Activated naive CD8-positive, alpha-beta T cell treated with anti-CD3 and anti-CD28 coated beads, Interleukin-2, amount 10 ng/mL, durations not matched to agents 7 days and 5 days (primary cell): ENCODE measurements at places on chromosomes 16 and 17. TPM values are rescaled to one million over a fixed set of nuclear protein-coding genes. Genes with fewer than 3 reads are reported as not detected.

Gene NOD2
- 3.5 TPM for total RNA-seq

Gene SPN
- 263 TPM for total RNA-seq

Gene KRTAP9-8
- total RNA-seq = not detected

Gene CCDC200
- not detected for total RNA-seq

- H3K27me3 ChIP-seq = peaks cover 4% of the 10 kb centered on the region
- peak overlapping the region; percentile 56 for H3K27ac ChIP-seq
- H3K4me1 ChIP-seq = peaks cover 1% of the 10 kb centered on the region
- no peak for DNase-seq
- H3K4me3 ChIP-seq = no peak overlapping the region
Observed at GRCh38 chr17:41957031-41957868, 9.3 kb upstream of the CNP start.

DNA sequence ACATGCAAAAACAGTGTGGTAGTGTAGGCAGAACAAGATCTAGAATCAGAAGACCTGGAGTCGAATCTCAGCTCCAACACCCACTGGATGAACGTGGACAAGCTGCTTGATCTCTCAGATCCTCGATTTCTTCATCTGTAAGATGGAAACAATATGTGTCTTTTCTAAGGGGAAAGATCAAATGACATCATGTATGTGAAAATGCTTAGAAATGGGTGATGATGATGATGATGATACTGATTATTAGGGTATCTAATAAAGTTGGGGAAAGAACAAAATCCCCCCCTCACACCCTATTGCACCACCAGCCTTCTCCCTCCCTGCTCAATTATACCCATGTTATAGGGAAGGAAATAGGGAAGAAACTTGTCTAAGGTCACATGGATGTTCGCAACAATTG, 10.9 kb downstream of the DYNLL2 start:
- peaks cover 6% of the 10 kb centered on the region for H3K4me1 ChIP-seq
- peaks cover 27% of the 10 kb centered on the region for H3K36me3 ChIP-seq
- H3K27me3 ChIP-seq = no peaks in the 10 kb centered on the region
- DNase-seq = no peak

Gene PTX4
- total RNA-seq = not detected

DNA sequence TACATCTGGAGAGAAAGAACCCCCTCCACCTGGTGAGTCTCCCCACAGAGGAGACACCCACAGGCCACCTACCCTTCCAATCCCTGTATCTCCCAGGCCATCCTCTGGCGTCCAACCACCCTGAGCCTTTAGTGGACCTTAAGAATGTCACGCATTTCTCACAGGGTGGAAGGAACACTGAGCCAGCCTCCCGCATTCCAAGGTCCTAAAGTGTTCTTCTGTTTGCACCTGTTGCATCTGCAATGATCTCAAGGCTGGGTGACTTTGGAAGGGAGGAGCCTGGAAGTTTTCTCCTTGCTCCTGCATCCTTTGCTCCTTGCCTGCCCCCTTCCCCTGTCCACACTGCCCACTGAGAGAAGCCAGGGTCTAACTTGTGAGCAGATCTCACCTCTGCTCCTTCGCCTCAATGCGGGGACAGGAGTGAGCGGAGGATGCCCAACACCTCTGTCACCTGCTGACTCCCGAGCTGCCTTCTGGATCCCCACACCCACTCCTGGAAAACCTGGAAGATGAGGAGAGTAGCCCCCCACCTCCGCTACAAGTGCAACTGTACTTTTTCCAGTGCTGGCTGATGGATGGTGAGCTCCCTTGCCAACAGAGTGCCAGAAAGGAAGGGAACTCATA, 3.7 kb downstream of the CHST5 start:
- no peak for DNase-seq
- H3K27ac ChIP-seq = no peak overlapping the region
- H3K27me3 ChIP-seq = peaks cover 2% of the 10 kb centered on the region
- H3K4me1 ChIP-seq = no peaks in the 10 kb centered on the region

- no peak overlapping the region for H3K4me3 ChIP-seq
- DNase-seq = no peak
- H3K4me1 ChIP-seq = peaks cover 16% of the 10 kb centered on the region
- H3K36me3 ChIP-seq = no peaks in the 10 kb centered on the region
Observed at GRCh38 chr17:58369214-58370031, 17.4 kb upstream of the SUPT4H1 start.

Gene NPIPB2
- 18.3 TPM for total RNA-seq

GRCh38 chr16:8736123-8736668, 61.2 kb downstream of the TMEM186 start:
- no peaks in the 10 kb centered on the region for H3K36me3 ChIP-seq
- H3K27me3 ChIP-seq = peaks cover 2% of the 10 kb centered on the region
- DNase-seq = no peak
- H3K27ac ChIP-seq = no peak overlapping the region
- no peak overlapping the region for H3K4me3 ChIP-seq

- peaks cover 28% of the 10 kb centered on the region for H3K36me3 ChIP-seq
Observed at GRCh38 chr17:40347319-40348135, 17.0 kb downstream of the GJD3 start.

DNA sequence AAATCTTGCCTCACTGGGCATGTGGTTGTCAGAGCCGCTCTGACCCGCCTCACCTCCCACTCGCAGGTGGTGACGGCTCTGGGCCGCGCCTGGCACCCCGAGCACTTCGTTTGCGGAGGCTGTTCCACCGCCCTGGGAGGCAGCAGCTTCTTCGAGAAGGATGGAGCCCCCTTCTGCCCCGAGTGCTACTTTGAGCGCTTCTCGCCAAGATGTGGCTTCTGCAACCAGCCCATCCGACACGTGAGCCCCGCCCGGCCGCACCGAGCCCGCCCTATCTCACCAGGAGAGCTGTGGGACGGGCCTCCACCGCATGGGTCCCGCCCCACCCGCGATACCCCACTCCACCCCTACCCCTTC, 4.0 kb downstream of the TGFB1I1 start:
- no peak for DNase-seq
- no peaks in the 10 kb centered on the region for H3K36me3 ChIP-seq
- H3K4me3 ChIP-seq = peak overlapping the region; percentile 88

Gene FKBP10
- total RNA-seq = 0.94 TPM

GRCh38 chr16:82639666-82640336, 13.0 kb downstream of the CDH13 start:
- no peak overlapping the region for H3K27ac ChIP-seq
- H3K4me1 ChIP-seq = peaks cover 21% of the 10 kb centered on the region
- H3K36me3 ChIP-seq = no peaks in the 10 kb centered on the region
- DNase-seq = peak; percentile 60

Gene CCL17
- total RNA-seq = not detected

GRCh38 chr17:19590912-19591551, 57.4 kb downstream of the SLC47A1 start:
- no peaks in the 10 kb centered on the region for H3K4me1 ChIP-seq
- no peak overlapping the region for H3K27ac ChIP-seq
- peaks cover 2% of the 10 kb centered on the region for H3K27me3 ChIP-seq
- DNase-seq = no peak
- H3K4me3 ChIP-seq = no peak overlapping the region

Gene TBC1D3G
- total RNA-seq = not detected

Gene THOC6
- total RNA-seq = 36.3 TPM

- peaks cover 5% of the 10 kb centered on the region for H3K4me1 ChIP-seq
- DNase-seq = no peak
- peaks cover 5% of the 10 kb centered on the region for H3K27me3 ChIP-seq
- H3K4me3 ChIP-seq = no peak overlapping the region
- no peak overlapping the region for H3K27ac ChIP-seq
Observed at GRCh38 chr17:14756479-14756878, 455.6 kb downstream of the HS3ST3B1 start.

GRCh38 chr16:85651629-85652430, 36.9 kb downstream of the GINS2 start:
- DNase-seq = no peak
- no peaks in the 10 kb centered on the region for H3K27me3 ChIP-seq
- H3K36me3 ChIP-seq = peaks cover 6% of the 10 kb centered on the region
- no peak overlapping the region for H3K27ac ChIP-seq
- H3K4me3 ChIP-seq = no peak overlapping the region

GRCh38 chr16:89581045-89581695, 5.6 kb downstream of the CPNE7 start:
- H3K4me3 ChIP-seq = no peak overlapping the region
- H3K27me3 ChIP-seq = peaks cover 7% of the 10 kb centered on the region
- H3K27ac ChIP-seq = no peak overlapping the region
- H3K4me1 ChIP-seq = no peaks in the 10 kb centered on the region
- no peaks in the 10 kb centered on the region for H3K36me3 ChIP-seq

Gene KRT24
- total RNA-seq = not detected

DNA sequence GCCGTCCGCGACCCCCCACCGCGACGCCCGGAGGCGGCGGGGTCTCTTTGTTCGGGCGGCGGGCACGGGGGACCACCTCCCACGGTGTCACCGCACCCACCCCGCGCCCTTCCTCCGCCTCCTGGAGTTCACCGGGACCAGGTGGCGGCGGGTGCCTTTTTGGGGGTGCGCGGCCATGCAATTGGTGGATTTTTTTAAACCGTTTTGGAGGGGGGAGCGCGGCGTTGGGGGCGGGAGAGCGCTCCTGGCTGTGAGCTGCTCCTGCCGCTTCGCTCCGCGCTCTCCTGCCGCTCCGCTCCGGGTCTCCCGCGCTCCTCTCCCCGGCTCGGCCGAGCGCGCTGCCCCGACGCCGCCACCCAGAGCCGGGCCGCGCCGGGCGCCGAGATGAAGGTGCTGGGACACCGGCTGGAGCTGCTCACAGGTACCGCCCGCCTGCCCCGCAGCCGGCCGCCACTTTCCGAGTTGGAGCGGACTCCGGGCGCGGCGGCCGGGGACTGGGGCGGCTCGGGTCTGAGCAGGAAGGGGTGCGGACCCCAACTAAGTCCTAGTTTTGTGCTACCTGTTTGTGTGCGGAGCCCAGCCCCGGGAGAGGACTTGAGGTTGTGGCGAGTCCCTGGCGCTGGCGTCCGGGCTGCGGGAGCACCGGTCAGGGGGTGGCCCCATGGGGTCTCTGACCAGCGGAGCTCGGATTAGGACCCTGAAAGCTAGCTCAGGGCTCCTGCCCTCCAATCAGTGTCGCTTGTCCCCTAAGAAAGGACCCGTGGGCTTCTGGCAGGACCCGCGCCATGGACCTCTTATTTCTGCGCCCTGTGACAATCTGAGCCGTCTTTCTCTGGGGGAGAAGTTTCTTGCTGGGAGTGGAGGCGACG, 35.7 kb upstream of the NDRG4 start:
- H3K4me3 ChIP-seq = peak overlapping the region; percentile 50
- H3K27me3 ChIP-seq = peaks cover 63% of the 10 kb centered on the region

DNA sequence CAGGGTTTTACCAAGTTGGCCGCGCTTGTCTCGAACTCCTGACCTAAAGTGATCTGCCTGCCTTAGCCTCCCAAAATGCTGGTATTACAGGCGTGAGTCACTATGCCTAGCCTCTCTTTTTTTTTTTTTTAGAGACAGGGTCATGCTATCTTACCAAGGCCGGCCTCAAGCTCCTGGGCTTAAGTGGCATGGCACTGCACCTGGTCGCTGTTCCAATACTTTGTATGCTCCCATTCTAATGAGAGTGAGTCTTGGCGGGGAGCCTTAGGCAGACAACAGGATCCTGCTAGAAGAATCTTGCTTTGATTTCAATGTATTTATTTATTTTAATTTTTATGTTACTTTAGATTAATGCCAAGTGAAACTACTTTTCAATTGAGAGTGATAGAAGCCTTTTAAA, 21.9 kb downstream of the TOM1L2 start:
- H3K4me1 ChIP-seq = peaks cover 15% of the 10 kb centered on the region
- no peak for DNase-seq
- peaks cover 1% of the 10 kb centered on the region for H3K27me3 ChIP-seq
- H3K4me3 ChIP-seq = no peak overlapping the region

Gene CDH5
- not detected for total RNA-seq

DNA sequence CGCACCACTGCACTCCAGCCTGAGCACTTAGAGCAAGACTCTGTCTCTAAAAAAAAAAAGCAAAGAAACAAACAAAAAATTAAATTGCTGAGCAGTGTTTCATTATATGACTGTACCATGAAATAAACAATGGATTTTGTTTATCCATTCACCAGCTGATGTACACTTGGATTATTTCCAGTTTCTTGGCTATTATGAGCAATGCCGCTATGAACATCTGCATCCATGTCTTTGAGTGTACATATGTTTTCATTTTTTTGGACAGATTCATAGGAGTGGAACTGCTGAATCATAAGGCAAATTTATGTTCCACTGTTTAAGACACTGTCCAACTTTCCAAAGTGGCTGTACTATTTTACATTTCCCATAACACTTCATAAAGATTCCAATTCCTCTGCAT, 8.0 kb downstream of the RNF157 start:
- no peak for DNase-seq
- no peak overlapping the region for H3K4me3 ChIP-seq
- H3K36me3 ChIP-seq = peaks cover 50% of the 10 kb centered on the region
- H3K4me1 ChIP-seq = peaks cover 41% of the 10 kb centered on the region
- H3K27ac ChIP-seq = no peak overlapping the region

GRCh38 chr17:38746004-38746848, 1.9 kb downstream of the PCGF2 start:
- H3K27ac ChIP-seq = no peak overlapping the region
- peaks cover 39% of the 10 kb centered on the region for H3K27me3 ChIP-seq
- H3K4me3 ChIP-seq = peak overlapping the region; percentile 69
- H3K4me1 ChIP-seq = peaks cover 23% of the 10 kb centered on the region
- DNase-seq = no peak

GRCh38 chr16:73404001-73404400, 356.1 kb upstream of the ZFHX3 start:
- no peak for DNase-seq
- no peaks in the 10 kb centered on the region for H3K36me3 ChIP-seq
- no peaks in the 10 kb centered on the region for H3K27me3 ChIP-seq
- no peak overlapping the region for H3K4me3 ChIP-seq
- no peak overlapping the region for H3K27ac ChIP-seq

Gene SEPTIN1
- total RNA-seq = 318 TPM

- no peak overlapping the region for H3K4me3 ChIP-seq
- peaks cover 39% of the 10 kb centered on the region for H3K27me3 ChIP-seq
- H3K4me1 ChIP-seq = no peaks in the 10 kb centered on the region
- H3K36me3 ChIP-seq = no peaks in the 10 kb centered on the region
Observed at GRCh38 chr17:45936610-45937009, 42.3 kb downstream of the MAPT start.

DNA sequence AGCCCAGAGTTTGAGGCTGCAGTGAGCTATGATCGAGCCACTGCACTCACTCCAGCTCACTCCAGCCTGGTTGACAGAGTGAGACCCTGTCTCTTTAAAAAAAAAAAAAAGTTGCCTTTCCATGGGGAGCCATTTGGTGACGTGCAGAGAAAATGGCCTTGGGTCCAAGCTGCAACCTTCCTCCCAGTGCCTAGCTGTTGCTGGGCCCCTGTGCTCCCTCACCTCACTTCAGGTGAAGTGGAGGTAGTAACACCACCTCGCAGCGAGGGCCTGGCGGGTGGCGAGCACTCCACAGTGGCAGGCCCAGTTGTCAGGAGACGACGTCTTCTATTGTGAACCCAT, 17.4 kb downstream of the SYT17 start:
- no peak for DNase-seq
- H3K27ac ChIP-seq = no peak overlapping the region
- peaks cover 3% of the 10 kb centered on the region for H3K27me3 ChIP-seq
